H1 (cell line): ENCODE measurements at places on chromosomes 11 and 22.

GRCh38 chr11:16223558-16223957, 132.8 kb downstream of the SOX6 start:
- no peak for DNase-seq

- no peak for DNase-seq
Measured at GRCh38 chr11:9568854-9569587, 4.4 kb upstream of the WEE1 start.

GRCh38 chr11:10365045-10365444, 60.2 kb downstream of the ADM start:
- DNase-seq = no peak

DNA sequence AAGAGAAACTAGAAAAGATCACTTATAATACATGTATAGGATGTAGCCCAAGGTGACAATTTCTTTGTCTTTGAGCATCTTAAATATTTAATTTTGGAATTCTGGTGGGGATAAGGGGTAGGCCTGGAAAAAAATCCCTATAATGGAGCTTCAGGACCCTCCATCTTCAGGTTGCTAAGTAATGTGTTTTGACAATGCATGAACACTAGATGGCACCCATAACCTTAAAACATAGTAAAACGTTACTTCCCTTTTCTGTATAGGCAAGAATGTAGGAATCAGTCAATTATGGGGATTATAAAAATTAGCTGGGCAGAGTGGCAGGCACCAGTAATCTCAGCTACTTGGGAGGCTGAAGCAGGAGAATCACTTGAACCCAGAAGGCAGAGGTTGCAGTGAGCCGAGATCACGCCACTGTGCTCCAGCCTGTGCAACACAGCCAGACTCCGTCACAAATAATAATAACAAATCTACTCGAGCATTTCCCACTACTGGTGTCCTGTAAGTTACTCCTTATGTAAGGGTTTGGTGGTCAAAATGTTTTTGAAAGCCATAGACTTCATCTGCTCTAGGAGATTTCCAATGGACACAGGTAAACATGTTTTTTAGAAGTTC, 541.9 kb upstream of the CCDC90B start:
- no peak for DNase-seq

DNA sequence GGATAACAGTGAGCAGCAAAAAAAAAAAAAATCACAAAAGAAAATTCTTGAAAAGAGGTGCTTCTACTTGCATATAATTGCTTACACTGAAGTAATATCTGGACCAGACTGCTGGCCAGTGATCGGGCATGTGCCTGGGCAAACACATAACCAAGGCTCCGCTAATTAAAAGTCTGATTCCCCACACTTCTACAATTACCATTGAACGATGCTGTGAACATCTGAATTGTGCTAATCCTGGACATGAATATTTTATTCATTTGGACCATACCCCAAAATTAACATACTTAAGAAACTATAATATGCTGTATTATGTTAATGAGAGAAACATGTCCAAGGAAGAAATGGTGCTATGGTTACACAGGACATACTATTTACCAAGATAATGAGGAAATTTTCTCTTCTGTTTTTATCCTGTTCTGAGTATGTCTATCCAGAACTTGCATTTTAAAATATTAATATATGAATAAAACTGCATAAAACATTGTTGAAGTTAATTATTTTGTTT, 69.8 kb downstream of the LRRC4C start:
- no peak for DNase-seq

DNA sequence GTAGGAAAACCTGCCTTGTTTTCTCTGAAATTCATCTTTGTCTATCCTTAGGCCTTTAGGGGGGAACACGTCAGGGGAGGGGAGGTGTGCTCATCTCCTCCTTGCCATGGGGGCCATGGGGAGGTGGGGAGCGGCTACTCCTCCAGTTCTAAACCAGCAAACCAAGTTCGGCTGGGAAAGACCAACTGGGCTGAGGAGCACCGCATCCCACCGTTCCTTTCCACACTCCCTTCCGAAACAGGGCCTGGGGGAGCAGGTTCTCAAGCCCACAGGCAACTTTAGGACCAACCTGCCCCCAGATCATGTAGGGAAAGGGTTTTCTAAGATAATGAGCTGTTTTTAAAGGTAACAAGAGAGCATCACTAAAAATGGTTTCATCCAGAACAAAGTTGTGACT, 77.5 kb upstream of the PITPNB start:
- DNase-seq = no peak

DNA sequence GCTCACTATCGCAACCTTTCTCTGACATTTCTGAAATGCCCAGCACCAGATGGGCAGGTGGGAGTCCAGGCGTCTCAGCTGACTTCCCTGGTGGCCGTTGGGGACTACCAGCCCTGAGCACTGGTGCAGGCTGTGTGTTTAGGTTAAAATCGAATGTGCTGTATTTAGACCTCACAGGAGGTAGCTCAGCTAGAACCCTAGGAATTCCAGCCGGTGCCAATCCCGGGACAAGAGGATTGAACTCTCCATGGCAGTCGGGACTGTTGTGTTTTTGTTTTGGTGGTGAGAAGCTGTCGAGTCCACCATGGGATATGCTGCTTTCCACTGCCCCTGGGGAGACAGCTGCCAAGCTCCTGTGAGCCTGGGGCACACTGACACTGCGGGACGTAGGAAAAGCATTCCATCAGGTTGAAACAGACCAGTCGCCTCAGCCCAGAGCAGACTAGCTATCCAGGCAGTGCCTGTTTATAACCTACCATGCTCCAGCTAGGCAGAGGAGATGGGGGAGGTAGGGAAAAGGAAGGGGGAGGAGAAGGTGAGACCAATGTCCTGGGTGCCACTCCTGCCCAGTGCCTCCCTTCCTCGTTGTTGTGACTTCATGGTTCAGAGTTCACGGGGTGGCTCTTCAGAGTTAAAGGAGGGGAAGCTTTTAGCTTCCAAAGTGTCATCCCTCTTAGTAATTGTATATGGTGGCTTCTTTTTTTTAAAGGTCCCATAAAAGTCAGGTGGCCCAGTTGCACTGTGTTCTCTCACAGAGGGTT, 53.0 kb downstream of the MICAL2 start:
- DNase-seq = no peak

DNA sequence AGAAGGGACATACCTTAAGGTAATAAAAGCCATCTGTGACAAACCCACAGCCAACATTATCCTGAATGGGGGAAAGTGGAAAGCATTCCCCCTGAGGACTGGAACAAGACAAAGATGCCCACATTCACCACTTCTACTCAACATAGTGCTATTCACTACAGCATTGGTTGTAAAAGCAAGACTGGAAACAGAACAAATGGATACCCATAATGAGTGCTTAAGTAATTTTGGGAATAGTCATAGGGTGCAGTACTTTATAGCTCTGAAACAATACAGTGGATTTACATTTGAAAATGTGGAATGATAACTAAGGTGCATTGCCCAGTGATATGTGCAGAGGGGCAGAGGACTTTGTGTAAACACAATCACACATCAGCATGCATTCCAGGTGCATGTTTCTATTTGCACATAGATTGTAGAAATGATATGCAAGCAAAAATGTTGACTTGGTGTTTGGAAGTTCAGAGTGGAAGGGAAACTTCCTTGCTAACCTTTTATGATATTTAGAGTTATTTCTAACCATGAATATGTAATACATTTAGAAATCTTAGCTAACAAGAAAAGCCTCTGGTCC, 112.3 kb downstream of the IGLL1 start:
- DNase-seq = no peak

GRCh38 chr11:86923999-86924766, 31.0 kb downstream of the FZD4 start:
- peak; percentile 57 for DNase-seq
